Activated CD4-positive, alpha-beta T cell treated with anti-CD3 and anti-CD28 coated beads, Interleukin-2, amount 10 ng/mL, durations not matched to agents 24 days and 14 days (primary cell): ENCODE measurements at places on chromosomes 4 and X. TPM values are rescaled to one million over a fixed set of nuclear protein-coding genes. Genes with fewer than 3 reads are reported as not detected.
A peak's percentile ranks its signal among the peaks of the same experiment; 100 is the strongest.

DNA sequence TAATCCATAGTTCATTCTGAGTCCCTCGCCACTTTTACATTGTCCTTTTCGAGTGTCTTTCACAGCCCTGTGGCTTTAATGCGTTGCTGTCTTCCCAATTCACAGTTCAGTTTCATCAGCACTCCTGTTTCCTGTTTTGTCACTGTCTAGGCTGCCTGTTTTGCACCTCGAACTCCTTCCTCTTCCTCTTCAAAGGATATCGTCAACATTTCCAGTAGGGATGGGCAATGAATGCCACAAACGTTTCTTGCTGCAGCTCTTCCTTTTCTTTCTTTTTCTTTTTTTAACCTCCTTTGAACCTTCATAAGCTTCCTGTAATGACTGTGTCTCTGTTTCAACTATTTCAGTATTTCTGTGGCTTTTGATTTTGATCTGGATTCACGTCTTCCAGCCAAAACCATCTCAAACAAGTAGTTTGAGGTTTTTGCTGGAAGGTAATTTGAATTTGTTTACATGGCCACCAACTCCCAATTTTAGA, 105.4 kb downstream of the ANXA3 start:
- H3K4me3 ChIP-seq, result peak overlapping the region; percentile 61
- H3K36me3 ChIP-seq, result no peaks in the 10 kb centered on the region
- peaks cover 38% of the 10 kb centered on the region for H3K4me1 ChIP-seq
- no peaks in the 10 kb centered on the region for H3K27me3 ChIP-seq
- peak; percentile 80 for DNase-seq
- H3K27ac ChIP-seq, result peak overlapping the region; percentile 65

- H3K4me3 ChIP-seq, result no peak overlapping the region
- H3K36me3 ChIP-seq, result no peaks in the 10 kb centered on the region
- no peak overlapping the region for H3K27ac ChIP-seq
- no peaks in the 10 kb centered on the region for H3K4me1 ChIP-seq
Measured at GRCh38 chr4:177798161-177798560, 355.9 kb upstream of the AGA start.

- DNase-seq, result no peak
- H3K4me3 ChIP-seq, result no peak overlapping the region
- H3K36me3 ChIP-seq, result peaks cover 2% of the 10 kb centered on the region
- no peaks in the 10 kb centered on the region for H3K4me1 ChIP-seq
- H3K27me3 ChIP-seq, result peaks cover 40% of the 10 kb centered on the region
Measured at GRCh38 chr4:5895287-5895686, 2.4 kb upstream of the CRMP1 start.

Gene TAF9B
- total RNA-seq, result 14.6 and 16.1 TPM in 2 replicates

GRCh38 chrX:124098089-124098488, 136.6 kb downstream of the STAG2 start:
- H3K4me3 ChIP-seq, result no peak overlapping the region
- H3K27ac ChIP-seq, result no peak overlapping the region
- H3K4me1 ChIP-seq, result no peaks in the 10 kb centered on the region
- peaks cover 38% of the 10 kb centered on the region for H3K36me3 ChIP-seq
- no peak for DNase-seq

Gene IL1RAPL2
- not detected in 2 replicates for total RNA-seq
